Cardiac muscle cell (in vitro differentiated cells and primary cell): ENCODE measurements at places on chromosomes 4 and X.

DNA sequence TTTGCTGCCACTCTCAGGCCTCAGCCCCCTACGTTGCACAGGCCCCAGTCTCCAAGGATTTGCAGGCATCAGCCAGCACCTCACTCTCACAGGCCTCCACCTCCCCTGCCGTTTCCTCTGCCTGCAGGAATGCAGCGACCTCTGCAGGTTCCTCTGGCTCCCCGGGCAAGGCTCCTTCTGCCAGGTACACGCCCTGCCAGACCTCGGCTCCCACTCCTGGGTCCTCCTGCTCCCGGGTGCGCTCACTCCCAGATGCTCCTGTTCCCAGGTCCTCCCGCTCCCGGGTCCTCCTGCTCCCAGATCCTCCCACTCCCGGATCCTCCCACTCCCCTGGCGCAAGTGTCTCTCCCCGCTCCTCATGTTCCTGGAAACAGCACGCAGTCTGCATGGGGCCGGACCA, 144.4 kb upstream of the RADX start:
- DNase-seq, result no peak
- no peak overlapping the region for H3K27ac ChIP-seq
- H3K4me3 ChIP-seq, result no peak overlapping the region
- no peaks in the 10 kb centered on the region for H3K27me3 ChIP-seq

DNA sequence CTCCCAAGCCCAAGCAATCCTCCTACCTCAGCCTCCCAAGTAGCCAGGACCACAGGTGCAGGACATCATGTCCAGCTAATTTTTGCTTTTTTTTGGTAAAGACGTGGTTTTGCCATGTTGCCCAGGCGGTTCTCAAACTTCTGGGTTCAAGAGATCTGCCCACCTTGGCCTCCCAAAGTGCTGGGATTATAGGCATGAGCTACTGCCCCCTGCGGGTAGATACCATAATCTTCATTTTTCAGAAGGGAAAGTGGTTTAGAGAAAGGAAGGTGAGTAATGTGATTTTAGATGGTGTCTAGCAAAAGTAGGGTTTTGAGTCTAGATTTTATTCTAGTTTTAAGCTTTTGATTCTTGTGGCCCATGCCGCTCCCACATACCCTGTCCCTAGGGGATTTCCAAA, 205.3 kb upstream of the CLNK start:
- DNase-seq, result no peak
- no peaks in the 10 kb centered on the region for H3K27me3 ChIP-seq
- H3K4me3 ChIP-seq, result no peak overlapping the region
- no peaks in the 10 kb centered on the region for H3K36me3 ChIP-seq

- H3K27me3 ChIP-seq, result no peaks in the 10 kb centered on the region
- H3K4me3 ChIP-seq, result peak overlapping the region; percentile 19
- H3K4me1 ChIP-seq, result no peaks in the 10 kb centered on the region
- H3K27ac ChIP-seq, result no peak overlapping the region
- DNase-seq, result peak; percentile 63
- H3K36me3 ChIP-seq, result no peaks in the 10 kb centered on the region
Measured at GRCh38 chrX:153032397-153033118, 23.7 kb upstream of the PNMA3 start.

DNA sequence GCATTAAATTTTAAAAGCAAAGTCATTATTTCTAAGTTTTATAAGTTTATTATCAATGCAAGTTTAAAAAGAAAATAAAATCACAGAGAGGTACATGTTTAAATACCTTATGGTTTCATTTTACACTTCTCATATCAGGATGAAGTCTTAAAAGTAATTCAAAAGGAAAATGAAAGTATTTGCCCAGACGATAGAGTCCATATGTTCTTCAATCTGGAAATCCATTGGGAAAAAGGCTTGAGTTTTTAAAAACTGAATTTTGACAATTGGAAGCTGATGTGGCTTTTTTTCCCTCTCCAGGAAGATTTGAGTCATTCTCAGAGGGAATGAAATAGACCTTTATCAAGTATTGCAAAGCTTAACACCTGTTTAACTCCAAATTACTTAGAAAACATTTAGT, 37.1 kb downstream of the MAB21L2 start:
- no peaks in the 10 kb centered on the region for H3K36me3 ChIP-seq
- peak; percentile 16 for DNase-seq
- no peaks in the 10 kb centered on the region for H3K4me1 ChIP-seq
- H3K27me3 ChIP-seq, result no peaks in the 10 kb centered on the region
- no peak overlapping the region for H3K4me3 ChIP-seq
- no peak overlapping the region for H3K27ac ChIP-seq

GRCh38 chr4:8082517-8083055, 76.0 kb downstream of the ABLIM2 start:
- no peak for DNase-seq
- H3K27me3 ChIP-seq, result no peaks in the 10 kb centered on the region
- H3K4me1 ChIP-seq, result peaks cover 22% of the 10 kb centered on the region
- no peak overlapping the region for H3K27ac ChIP-seq
- no peak overlapping the region for H3K4me3 ChIP-seq

DNA sequence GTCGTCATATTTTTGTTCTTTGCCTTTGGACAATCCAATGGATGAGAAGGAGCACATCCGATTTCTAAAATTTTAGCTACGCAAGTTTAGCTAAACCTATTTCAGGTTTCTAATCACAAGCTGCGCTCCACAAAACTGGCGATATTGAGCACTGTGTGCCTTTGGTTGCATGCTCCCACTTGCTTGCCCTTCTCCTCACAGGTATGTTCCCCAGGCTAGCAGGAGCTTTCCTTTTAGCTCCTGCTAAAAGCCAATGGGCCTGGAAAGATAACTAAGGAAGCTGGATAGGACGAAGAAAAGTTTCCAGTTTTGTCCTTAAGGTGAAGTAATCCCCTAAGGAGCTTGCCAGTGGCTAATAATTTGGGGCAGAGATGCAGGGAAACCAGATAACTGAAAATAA, 975.2 kb downstream of the FSTL5 start:
- no peaks in the 10 kb centered on the region for H3K27me3 ChIP-seq
- DNase-seq, result no peak
- H3K4me1 ChIP-seq, result no peaks in the 10 kb centered on the region
- H3K36me3 ChIP-seq, result no peaks in the 10 kb centered on the region
- H3K27ac ChIP-seq, result no peak overlapping the region
- no peak overlapping the region for H3K4me3 ChIP-seq

DNA sequence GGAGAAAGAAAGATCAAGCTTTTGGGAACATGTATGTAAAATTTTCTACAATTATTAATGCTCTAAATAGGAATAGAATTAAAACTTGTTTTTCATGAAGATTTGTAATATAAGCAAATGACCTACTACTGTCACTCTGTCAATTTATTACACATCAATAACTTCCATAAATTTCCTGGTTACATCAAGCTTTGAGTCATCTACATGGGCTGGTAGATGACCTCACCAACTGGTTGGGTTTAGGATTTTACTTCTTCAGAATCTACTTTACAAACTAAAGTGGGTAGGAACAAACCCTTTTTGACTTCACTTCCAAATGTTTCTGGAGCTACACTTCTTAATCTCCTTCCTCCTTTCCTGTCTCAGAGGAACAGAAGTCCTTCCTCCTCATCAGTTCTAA, 12.0 kb upstream of the LRAT start:
- H3K27me3 ChIP-seq, result no peaks in the 10 kb centered on the region
- H3K36me3 ChIP-seq, result no peaks in the 10 kb centered on the region
- H3K4me1 ChIP-seq, result peaks cover 5% of the 10 kb centered on the region
- H3K4me3 ChIP-seq, result no peak overlapping the region

- no peaks in the 10 kb centered on the region for H3K36me3 ChIP-seq
- no peak for DNase-seq
- no peak overlapping the region for H3K27ac ChIP-seq
- H3K4me1 ChIP-seq, result no peaks in the 10 kb centered on the region
- H3K4me3 ChIP-seq, result no peak overlapping the region
Measured at GRCh38 chrX:40853004-40853815, 117.9 kb upstream of the MED14 start.

DNA sequence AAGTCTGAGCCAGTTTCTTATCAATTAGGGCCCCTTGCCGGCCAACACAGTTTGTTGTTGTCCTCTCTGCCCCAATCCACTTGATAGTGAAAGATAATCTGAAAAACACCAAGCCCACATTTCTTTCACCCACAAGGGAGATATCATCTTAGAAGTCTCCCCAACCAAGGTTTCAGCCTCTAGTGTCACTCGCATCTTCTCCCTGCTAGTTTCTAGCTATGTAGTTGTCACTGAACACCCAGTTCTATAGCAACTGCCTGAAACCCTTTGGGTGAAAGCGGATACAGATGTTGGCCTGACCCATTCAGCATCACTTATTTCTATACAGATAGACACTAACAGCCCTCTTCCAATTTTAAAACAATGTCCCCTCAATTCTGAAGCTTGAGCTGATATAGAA, 116.3 kb downstream of the BMP15 start:
- H3K4me3 ChIP-seq, result no peak overlapping the region
- DNase-seq, result no peak
- H3K27ac ChIP-seq, result no peak overlapping the region
- no peaks in the 10 kb centered on the region for H3K27me3 ChIP-seq
- no peaks in the 10 kb centered on the region for H3K4me1 ChIP-seq
- H3K36me3 ChIP-seq, result no peaks in the 10 kb centered on the region

- DNase-seq, result no peak
- no peaks in the 10 kb centered on the region for H3K36me3 ChIP-seq
- no peak overlapping the region for H3K4me3 ChIP-seq
- no peaks in the 10 kb centered on the region for H3K4me1 ChIP-seq
Measured at GRCh38 chr4:74904509-74905065, 28.3 kb upstream of the PARM1 start.

DNA sequence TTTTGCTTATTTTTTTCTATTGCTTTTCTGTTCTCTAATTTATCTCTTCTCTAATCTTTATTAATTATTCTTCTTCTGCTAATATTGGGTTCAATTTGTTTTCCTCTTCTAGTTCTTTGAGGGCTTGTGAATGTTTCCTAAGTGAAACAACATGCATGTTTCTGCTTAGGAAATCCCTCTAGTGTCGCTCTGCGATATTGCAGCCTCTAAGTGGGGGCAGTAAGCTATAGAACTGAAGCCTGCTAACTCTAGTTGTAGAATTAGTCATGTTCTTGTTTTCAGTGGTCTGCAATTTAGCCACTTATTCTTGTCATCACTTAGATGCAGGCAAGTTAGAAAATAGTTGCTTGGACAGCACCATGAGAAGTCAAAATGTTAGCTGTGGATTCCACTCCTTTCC, 222.6 kb downstream of the SPIN4 start:
- H3K36me3 ChIP-seq, result no peaks in the 10 kb centered on the region
- H3K27me3 ChIP-seq, result no peaks in the 10 kb centered on the region
- H3K4me3 ChIP-seq, result no peak overlapping the region
- H3K4me1 ChIP-seq, result no peaks in the 10 kb centered on the region

GRCh38 chr4:3009422-3009821, 46.1 kb downstream of the GRK4 start:
- no peak overlapping the region for H3K4me3 ChIP-seq
- H3K4me1 ChIP-seq, result peaks cover 15% of the 10 kb centered on the region
- DNase-seq, result peak; percentile 10
- H3K27me3 ChIP-seq, result no peaks in the 10 kb centered on the region

DNA sequence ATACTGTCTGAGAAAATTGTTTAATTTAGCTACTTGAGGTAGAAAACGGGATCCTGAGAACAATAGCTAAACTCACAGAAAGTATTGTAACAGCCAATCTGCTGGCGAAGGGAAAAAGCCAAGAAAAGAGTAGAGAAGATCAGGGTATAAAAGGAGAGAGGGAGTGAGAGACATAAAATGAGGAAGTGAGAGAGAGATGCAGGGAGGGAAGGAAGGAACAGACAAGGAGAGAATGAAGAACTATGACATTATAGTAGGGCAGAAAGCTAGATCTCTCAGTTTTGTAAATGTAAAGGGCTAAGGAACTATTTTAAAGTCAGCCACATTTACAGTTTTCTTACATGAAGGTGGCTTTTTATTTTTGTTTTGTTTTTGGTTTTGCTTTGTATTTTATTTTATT, 1.6 kb upstream of the GIMD1 start:
- no peaks in the 10 kb centered on the region for H3K36me3 ChIP-seq
- no peaks in the 10 kb centered on the region for H3K27me3 ChIP-seq

- H3K4me3 ChIP-seq, result no peak overlapping the region
- H3K27ac ChIP-seq, result no peak overlapping the region
- no peaks in the 10 kb centered on the region for H3K4me1 ChIP-seq
- H3K36me3 ChIP-seq, result no peaks in the 10 kb centered on the region
Measured at GRCh38 chrX:57294961-57295360, 8.5 kb downstream of the FAAH2 start.

DNA sequence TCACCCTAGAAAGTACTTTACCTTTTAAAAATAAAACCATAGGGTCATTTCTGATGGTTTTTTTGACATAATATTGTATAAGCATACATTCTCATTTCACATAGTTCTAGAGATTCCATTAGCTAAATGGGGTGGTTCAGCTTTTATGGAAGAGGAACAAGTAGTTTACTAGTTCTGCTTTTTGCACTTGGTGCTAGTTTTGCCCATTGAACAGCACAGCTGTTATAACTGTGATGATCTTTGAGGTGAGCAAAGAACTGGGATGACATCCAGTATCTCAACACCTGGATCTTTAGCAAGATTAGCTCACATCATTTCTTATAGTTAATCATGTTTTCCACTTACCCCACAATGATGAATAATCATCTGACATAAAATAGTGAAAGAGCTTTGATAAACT, 40.9 kb downstream of the MOB1B start:
- no peak overlapping the region for H3K4me3 ChIP-seq
- DNase-seq, result no peak
- H3K4me1 ChIP-seq, result no peaks in the 10 kb centered on the region

GRCh38 chr4:181416966-181417365, 826.2 kb upstream of the TENM3 start:
- no peaks in the 10 kb centered on the region for H3K27me3 ChIP-seq
- no peak overlapping the region for H3K4me3 ChIP-seq
- no peaks in the 10 kb centered on the region for H3K36me3 ChIP-seq
- DNase-seq, result no peak
- no peak overlapping the region for H3K27ac ChIP-seq

GRCh38 chr4:159344877-159345276, 242.0 kb downstream of the RAPGEF2 start:
- no peak overlapping the region for H3K4me3 ChIP-seq
- peaks cover 49% of the 10 kb centered on the region for H3K36me3 ChIP-seq
- H3K27ac ChIP-seq, result peak overlapping the region; percentile 44
- no peaks in the 10 kb centered on the region for H3K27me3 ChIP-seq
- DNase-seq, result no peak

- H3K36me3 ChIP-seq, result peaks cover 7% of the 10 kb centered on the region
- H3K4me1 ChIP-seq, result peaks cover 6% of the 10 kb centered on the region
- H3K27me3 ChIP-seq, result no peaks in the 10 kb centered on the region
- H3K4me3 ChIP-seq, result no peak overlapping the region
- no peak for DNase-seq
- peak overlapping the region; percentile 47 for H3K27ac ChIP-seq
Measured at GRCh38 chr4:169634975-169635374, 14.6 kb downstream of the CLCN3 start.

- H3K27ac ChIP-seq, result no peak overlapping the region
- H3K27me3 ChIP-seq, result no peaks in the 10 kb centered on the region
- H3K4me3 ChIP-seq, result no peak overlapping the region
- DNase-seq, result no peak
- no peaks in the 10 kb centered on the region for H3K36me3 ChIP-seq
Measured at GRCh38 chr4:121041307-121042090, 30.8 kb downstream of the NDNF start.

DNA sequence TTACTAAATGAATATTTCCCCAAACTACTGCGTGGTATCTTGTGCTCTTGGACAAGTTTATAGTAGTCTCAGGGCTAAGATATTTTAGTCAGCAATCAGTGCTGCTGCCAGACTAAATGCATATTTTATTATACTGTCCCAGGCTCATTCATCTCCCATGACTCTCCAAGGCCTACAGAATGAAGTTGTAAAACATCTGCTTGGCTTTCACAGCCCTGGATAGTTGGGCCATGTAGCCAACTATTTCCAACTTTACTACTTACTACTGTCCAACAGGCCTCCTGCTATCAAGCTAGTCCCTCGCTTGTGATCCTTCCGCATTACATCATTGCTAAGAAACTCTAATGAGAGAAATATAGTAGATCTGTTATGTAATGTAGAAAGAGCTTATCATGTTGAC, 31.4 kb downstream of the MAGEB16 start:
- no peak for DNase-seq
- no peak overlapping the region for H3K4me3 ChIP-seq
- no peak overlapping the region for H3K27ac ChIP-seq
- H3K4me1 ChIP-seq, result no peaks in the 10 kb centered on the region
